Stimulated activated CD8-positive, alpha-beta memory T cell treated with anti-CD3 and anti-CD28 coated beads, Interleukin-4, amount 100 ng/mL, for 1 hour (primary cell): ENCODE measurements at places on chromosomes 2 and 18.

DNA sequence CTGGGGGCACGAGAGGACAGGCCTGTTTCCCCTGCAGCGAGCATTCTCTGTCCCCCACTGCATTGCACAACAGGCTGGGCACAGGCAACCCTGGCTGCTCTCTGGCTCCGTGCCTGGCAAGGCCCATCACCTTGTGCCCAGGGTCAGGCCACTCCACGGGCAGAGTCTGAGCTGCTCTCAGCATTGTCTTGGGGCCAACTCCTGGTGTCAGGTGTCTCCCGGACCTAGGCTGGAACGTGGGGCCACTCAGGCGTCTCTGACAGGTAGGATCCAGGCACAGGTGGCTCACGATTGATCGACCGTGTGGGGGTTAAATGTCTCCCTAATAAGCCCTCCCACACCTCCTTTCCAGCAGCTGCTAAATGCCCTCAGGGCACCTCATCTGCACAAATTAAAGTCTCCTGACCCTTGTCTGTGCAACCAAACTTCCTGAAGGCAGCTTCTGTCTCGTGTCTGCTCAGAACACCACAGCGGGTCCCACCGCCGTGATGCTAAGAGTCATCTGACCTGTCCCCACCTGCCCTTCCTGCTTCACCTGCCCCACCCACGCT lies 66.6 kb upstream of the GPC1 start:
- DNase-seq, result no peak

- DNase-seq, result no peak
Observed at GRCh38 chr2:143730953-143731260, 601.7 kb downstream of the ARHGAP15 start.

GRCh38 chr2:202624133-202624532 lies 10.6 kb upstream of the FAM117B start:
- DNase-seq, result no peak

GRCh38 chr18:68818584-68818983 lies 20.7 kb downstream of the CCDC102B start:
- no peak for DNase-seq

GRCh38 chr18:10365901-10366300 lies 88.5 kb upstream of the APCDD1 start:
- DNase-seq, result no peak

DNA sequence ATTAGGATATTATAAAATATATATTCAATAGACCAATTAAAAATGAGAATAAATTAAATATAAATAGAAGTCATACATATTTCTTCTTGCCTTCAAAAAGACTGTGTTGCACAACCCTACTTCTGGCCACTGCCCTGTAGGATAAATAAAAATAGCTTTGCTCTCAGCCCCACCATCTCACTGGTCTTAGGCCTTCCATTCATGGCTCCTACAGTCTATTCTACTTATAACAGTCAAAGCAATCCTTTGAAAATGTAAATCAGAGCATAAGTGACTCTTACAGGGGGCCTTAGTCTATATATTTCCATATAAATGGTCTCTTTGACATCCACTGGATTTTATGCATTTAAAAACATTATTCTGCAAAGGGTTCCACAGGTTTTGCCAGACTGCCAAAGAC lies 72.9 kb downstream of the KLF7 start:
- DNase-seq, result no peak

DNA sequence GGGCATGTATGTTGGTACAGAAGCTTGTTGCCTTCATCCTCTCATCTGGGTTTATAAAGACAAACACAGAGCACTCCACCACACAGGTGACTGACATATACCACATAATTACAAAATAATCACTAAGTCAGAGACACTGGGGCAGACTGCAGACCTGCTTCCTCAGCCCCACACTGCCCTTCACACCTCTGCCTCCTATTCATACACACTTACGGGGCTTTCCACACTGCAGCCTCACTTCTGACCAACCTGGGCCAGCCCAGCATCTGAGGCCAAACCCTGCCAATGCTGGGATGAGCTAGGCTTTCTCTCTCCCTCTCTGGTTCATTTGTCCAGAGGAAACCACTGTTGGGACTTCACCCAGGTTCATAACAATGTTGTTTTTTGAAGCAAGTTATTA lies 4.5 kb downstream of the EMX1 start:
- DNase-seq, result no peak

- DNase-seq, result no peak
Observed at GRCh38 chr2:8496617-8497016, 185.2 kb upstream of the ID2 start.

DNA sequence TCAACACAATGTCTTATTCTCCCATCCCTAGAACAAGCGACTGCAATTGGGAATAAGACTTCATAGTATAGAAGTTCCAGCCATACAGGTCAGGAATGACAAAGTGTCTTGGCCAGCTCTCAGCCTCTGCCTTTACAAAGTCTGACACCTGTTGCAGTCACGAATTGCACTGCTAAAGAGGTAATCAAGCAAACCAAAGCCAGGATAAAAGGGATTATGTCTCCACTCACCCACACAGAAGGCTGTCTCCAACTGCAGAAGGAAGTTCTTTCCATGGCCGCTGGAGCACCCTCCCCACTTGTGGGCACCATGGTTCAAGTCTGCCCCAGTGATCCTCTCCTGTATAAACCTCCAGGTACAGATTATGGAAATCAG lies 114.8 kb upstream of the PKDCC start:
- no peak for DNase-seq

- no peak for DNase-seq
Observed at GRCh38 chr18:56043641-56044061, 455.7 kb upstream of the TCF4 start.

GRCh38 chr2:238922435-238922834 lies 74.5 kb downstream of the TWIST2 start:
- no peak for DNase-seq

GRCh38 chr18:13623871-13624270 lies 102.5 kb downstream of the FAM210A start:
- no peak for DNase-seq

GRCh38 chr2:174688079-174688478 lies 76.2 kb downstream of the CHRNA1 start:
- no peak for DNase-seq

- DNase-seq, result no peak
Observed at GRCh38 chr18:59810183-59810582, 89.6 kb upstream of the PMAIP1 start.

DNA sequence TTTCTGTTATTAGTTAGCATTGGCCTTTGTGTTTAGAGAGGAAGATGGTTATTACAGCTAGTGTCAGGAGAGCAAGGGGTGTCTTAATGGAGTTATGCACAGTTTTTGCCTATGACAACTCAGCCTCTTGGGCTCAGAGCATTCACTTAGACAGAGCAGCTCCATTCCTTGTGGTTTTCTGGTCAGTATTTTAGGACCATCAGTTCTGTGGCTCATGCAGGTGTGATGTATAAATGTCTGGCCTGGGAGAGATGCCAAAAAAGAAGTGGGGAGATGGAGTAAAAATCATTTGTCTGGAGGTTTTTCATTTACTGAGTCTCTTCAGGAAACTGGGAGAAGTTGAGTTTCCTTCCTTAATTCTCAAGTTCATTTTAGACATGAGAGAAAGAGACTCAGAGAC lies 79.7 kb downstream of the PRKCE start:
- DNase-seq, result no peak

DNA sequence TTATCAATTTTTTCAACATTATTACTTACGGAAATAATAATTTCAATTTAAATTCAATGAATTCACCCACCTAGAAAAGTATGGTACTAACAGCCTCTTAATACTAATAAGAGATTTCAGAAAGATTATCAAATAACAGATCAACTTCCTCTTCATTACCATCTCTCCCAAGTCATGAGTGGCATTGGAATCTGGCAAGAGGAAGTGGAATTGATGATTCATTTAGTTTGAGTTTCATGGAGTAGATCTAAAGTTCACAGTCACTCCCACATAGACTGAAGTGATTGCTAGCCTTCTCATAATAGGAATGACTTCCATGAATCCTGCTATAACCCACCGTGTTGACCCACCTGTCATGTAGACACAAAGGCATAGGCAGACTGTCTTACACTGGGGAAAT lies 77.7 kb upstream of the WDR75 start:
- DNase-seq, result no peak

GRCh38 chr2:173358616-173359015 lies 3.9 kb downstream of the CDCA7 start:
- no peak for DNase-seq

- no peak for DNase-seq
Observed at GRCh38 chr2:18932853-18933252, 343.5 kb upstream of the NT5C1B start.

DNA sequence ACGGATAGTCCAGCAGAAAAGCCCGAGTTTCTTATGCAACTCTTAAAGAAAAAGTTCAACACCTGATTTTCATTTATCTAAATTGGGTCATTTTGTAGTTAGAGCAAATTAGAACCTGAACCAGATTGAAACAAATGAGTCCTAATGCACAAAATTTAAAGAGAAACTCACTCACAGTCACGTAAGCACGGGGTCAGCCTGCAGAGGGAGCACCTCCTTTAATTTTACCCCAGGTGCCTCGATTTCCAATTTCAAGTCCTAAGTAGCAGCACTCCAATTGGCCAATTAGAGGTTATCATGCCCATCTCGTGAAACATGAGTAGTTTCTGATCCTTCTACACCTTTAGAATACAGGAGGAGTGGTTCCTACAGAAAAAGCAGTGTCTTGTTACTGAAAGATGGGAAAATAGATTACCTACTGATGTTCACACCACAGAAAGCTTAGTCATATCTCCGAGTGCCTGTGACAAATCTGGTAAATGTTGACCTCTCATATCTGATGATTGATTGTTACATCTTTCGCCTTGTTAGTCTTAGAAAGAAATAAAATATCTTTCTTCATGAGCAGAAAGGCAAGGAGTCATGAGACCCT lies 1929.8 kb upstream of the LRRTM1 start:
- no peak for DNase-seq

DNA sequence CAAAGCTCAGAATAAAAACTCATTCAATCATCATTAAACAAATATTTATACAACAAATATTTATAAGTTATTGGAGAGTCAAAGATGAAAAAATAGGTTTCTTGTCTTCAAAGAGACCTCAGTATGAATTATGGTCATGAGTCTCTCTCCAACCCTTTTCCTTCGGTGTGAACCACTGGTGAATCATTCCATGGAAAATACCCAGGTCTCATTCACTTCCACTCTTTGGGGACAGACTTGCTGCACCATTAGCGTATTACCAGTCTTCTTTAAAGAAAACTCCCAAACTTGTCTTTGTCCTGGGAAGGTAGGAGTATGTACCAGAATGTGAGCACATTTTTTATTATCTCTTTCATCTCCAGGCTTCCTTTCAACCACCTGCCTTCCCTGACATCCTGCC lies 257.4 kb upstream of the RBMS1 start:
- DNase-seq, result no peak

GRCh38 chr2:13876491-13877037 lies 756.0 kb upstream of the LRATD1 start:
- no peak for DNase-seq

DNA sequence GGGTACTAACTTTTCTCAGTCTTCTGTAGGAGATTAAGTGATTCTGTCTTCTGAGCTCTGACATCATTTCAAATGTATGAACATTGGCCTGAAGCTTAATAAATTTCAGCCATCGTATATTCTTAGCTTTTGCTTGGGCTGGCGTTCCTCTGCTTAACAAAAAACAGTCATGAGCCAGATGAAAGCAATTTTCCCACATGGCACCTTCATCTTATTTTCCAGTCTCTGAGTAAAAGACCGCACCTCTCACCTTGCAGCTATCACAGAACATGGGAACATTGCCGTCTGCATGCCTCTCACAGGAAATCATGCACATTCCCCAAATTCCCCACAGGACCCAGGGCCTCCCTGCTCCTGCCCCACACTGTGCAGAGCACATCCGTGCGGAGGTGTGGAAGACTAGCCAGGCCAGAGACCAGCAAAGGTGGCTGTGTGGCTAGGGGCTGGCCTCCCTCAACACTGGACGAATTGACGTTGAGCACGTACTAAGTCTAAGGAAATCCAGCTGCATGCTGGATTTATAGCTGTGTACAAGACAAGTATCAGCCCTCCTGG lies 531.8 kb upstream of the ID2 start:
- no peak for DNase-seq

GRCh38 chr2:10546975-10547391 lies 98.9 kb upstream of the ODC1 start:
- DNase-seq, result no peak

DNA sequence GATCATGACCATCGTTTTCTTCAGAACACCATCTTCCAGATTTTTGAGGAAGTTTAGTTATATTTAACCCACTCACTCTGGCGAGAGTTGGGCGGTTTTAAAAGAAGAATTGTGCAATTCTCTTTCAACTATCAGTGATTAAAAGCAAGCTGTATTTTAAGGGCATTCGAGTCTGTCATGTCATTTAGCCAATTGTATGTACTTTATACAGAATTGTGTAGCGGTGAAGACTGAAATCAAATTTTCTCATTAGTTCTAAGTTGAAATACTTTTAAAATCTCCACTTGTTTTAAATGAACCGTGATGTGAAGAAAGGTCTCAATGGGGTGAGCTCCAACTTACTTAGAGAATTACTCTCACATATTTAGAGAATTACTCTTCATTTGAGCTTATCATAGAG lies 214.6 kb upstream of the DTNA start:
- DNase-seq, result no peak

GRCh38 chr2:235139956-235140800 lies 188.4 kb downstream of the SH3BP4 start:
- DNase-seq, result no peak

GRCh38 chr2:102061962-102062795 lies 70.4 kb downstream of the IL1R2 start:
- DNase-seq, result no peak

DNA sequence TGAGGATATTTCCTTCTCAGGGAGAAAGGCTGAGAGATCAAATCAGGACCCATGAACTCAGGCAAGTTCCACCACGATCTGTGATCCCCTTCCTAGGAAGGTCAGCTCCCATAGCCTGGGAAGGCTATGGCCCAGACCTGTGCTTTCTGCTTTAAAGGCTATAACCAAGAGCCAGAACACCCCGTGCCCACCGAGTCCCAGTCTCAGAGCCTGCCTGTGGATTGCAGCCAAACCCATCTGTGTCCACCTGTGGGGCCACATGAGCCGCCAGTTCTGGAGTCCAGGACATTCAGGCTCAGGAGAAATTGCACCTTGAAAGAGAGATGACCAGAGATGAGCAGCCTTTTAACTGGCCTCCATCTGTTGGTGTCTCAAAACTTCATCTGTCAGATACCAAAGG lies 46.9 kb downstream of the MAL start:
- no peak for DNase-seq

- no peak for DNase-seq
Observed at GRCh38 chr2:2825062-2825461, 494.0 kb upstream of the MYT1L start.

DNA sequence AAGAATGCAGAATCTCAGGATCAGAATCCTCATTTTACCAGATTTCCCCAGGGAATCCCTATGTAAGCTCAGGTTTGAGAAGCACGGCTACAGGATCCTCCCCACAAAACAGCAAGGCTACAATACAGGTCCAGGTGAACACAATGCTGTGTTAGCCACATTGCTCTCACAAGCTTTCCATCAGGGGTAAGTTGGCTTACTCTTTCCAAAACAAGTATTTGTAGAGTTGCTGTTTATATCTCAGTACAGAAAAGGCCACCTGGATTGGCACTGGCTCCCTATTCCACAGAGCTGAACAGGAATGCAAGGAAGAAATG lies 11.0 kb downstream of the SPRED2 start:
- no peak for DNase-seq
